Amniotic stem cell (primary cell): ENCODE measurements at places on chromosomes 3 and 15.

- no peak for DNase-seq
These were observed 198.2 kb upstream of the STRIT1 start for GRCh38 chr3:155491696-155492095.

DNA sequence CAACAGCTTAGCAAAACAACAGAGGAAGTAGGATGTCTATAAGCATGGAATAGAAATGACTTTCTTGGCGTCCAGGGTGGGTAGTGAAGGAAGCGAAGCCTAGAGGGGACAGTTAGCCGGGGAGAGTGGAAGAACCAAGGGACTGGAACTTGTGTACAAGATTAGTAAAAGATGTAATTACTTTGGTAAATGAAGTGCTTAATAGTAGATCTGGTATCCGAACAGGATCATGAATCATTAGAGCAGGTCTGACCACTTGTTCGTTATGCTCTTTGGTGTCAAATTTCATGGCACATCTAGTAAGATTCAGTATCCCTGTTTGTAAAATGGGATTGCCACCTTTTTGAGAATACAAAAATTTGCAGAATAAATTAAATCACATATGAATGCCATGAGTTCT lies 112.5 kb upstream of the MLF1 start:
- DNase-seq: no peak

GRCh38 chr3:167445491-167445890 lies 28.4 kb downstream of the SERPINI2 start:
- no peak for DNase-seq

DNA sequence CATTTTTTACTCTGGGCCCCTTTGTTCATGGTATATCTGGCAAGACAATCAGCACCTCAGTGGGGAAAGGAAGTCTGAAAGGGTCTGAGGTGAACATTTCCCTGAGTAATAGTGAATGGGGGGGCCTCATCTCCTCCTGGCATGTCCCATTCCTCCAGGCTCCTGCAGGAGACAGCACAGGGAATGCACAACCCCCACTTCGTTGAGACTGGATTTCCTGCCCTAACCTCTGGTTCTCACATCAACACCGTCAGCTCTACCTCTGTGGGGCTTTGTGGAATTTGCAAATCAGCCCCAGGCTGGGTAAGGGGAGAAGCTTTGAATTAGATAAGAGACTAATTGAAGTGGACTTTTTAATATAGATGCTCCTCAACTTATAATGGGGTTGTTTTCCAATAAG lies 168.3 kb upstream of the TRIM42 start:
- DNase-seq: no peak

GRCh38 chr15:67133738-67134066 lies 68.3 kb downstream of the SMAD3 start:
- DNase-seq: no peak

GRCh38 chr3:125072301-125072700 lies 16.5 kb upstream of the HEG1 start:
- no peak for DNase-seq

GRCh38 chr15:68494573-68495110 lies 62.7 kb upstream of the ITGA11 start:
- DNase-seq: no peak

DNA sequence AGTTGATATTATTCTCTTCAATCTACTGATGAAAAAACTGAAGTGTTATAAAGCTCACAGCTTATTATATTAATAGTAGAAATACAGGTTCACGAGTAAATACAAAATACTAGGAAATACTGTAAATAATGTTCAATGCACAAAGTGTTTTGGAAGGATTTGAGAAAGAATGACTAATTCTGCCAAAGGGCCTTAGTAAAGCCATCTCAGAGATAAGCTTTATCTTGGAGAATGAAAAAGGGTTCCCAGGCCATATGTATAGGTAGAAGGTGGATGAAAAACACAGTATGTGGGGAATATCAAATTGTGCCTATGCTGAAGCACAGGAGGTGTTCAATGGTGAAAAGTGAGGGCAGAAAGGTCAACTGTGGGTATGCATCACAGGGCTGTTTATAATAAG lies 123.5 kb downstream of the CMSS1 start:
- no peak for DNase-seq

GRCh38 chr3:53602866-53603265 lies 108.5 kb downstream of the CACNA1D start:
- DNase-seq: no peak

DNA sequence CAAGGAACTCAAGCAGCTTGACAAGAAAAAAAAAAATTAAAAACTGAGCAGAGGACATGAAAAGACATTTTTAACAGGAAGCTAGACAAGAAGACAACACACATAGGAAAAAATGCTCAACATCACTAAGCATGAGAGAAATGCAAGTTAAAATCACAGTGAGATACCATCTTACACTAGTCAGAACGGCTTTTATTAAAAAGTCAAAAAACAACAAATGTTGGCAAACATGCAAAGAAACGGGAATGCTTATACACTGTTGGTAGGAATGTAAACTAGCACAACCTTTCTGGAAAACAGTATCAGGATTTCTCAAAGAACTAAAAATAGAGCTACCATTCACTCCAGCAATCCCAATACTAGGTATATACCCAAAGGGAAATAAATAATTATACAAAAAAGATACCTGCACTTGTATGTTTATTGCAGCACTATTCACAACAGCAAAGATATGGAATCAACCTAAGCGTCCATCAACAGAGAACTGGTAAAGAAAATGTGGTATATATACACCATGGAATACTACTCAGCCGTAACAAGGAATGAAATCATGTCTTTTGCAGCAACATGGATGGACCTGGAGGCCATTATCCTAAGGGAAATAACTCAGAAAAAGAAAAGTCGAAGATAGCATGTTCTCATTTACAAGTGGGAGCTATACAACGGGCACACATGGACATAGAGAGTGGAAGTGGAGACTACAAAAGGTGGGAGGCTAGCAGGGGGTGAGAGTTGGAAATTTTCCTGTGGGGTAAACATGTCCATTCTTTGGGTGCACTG lies 5.2 kb downstream of the GOLIM4 start:
- no peak for DNase-seq

GRCh38 chr3:107822308-107822707 lies 268.5 kb downstream of the CD47 start:
- DNase-seq: no peak

GRCh38 chr3:41853540-41854196 lies 108.2 kb downstream of the ULK4 start:
- DNase-seq: no peak

- DNase-seq: no peak
These were observed 25.6 kb upstream of the VPS8 start for GRCh38 chr3:184786280-184786941.
